Foreskin keratinocyte (primary cell): ENCODE measurements at places on chromosomes 11 and 22. TPM values are rescaled to one million over a fixed set of nuclear protein-coding genes. Genes with fewer than 3 reads are reported as not detected.

DNA sequence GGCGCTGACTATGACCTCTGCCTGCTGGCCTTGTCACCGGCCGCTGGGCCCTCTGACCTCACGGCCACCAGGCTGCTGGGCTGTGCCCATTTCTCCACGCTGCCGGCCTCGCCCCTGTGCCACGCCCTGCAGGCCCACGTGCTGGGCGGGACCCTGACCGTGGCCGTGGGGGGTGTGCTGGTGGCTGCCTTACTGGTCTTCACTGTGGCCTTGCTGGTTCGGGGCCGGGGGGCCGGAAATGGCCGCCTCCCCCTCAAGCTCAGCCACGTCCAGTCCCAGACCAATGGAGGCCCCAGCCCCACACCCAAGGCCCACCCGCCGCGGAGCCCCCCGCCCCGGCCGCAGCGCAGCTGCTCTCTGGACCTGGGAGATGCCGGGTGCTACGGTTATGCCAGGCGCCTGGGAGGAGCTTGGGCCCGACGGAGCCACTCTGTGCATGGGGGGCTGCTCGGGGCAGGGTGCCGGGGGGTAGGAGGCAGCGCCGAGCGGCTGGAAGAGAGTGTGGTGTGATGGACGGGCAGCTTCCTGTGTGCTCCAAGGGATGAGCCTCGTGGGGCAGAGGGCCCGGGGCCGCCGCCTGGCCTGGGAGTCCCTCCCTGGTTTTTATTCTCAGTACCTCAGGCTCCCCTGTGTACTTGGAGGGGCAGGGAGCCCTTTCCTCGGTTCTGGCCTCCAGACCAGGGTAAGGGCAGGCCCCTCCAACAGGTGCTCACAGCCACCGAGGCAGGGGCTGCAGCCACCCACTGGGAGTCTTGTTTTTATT is 3.0 kb downstream of the LRFN4 start:
- DNase-seq = no peak

DNA sequence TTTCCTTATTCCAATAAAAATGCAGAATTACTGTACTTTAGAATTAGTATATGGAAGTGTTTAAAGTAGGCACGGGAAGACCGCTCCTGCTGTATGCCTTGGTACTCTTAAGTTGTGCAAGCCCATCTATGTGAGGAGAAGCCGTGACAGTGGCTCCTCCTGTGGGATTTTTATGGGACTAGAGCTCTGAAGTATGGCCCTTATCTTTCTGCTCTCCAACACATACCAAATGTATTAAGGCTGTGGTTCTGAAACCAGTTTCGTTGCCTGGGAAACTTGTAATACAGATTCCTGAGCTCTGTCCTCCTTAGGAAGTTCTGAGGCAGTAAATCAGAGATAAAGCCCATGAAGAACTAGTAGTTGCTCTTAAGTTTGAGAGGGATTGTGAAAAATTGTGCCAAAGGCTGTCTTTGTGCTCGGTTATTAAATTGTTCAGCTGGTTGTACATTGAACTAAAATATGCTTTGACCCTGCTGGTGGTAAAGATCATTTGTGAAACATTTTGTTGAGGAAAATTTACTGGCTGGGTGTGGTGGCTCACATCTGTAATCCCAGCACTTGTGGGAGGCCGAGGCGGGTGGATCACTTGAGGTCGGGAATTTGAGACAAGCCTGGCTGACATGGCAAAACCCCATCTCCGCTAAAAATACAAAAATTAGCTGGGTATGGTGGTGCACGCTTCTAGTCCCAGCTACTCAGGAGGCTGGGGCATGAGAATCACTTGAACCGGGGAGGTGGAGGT is 29.3 kb downstream of the RTN3 start:
- no peak for DNase-seq

LARGE2 gene
- 57.7 and 65.8 TPM in 2 replicates for polyA plus RNA-seq

GRCh38 chr11:128719556-128719824 is 25.6 kb downstream of the FLI1 start:
- DNase-seq = no peak

SCGB1C1 gene
- not detected in 2 replicates for polyA plus RNA-seq
